ENCODE measurements at places on chromosomes 11 and 22.

GRCh38 chr11:7445564-7445963 is 39.7 kb upstream of the OLFML1 start:
- DNase-seq = no peak

- DNase-seq = no peak
Measured at GRCh38 chr11:69748637-69749036, 26.5 kb downstream of the FGF4 start.

GRCh38 chr11:35842958-35843357 is 100.9 kb upstream of the LDLRAD3 start:
- no peak for DNase-seq

GRCh38 chr22:28141614-28142013 is 222.6 kb upstream of the PITPNB start:
- no peak for DNase-seq

All from germinal center (tissue), 1 donor.